ENCODE measurements at places on chromosomes 1 and 21. TPM values are rescaled to one million over a fixed set of nuclear protein-coding genes. Genes with fewer than 3 reads are reported as not detected.

- no peak overlapping the region for H3K4me3 ChIP-seq
- H3K27me3 ChIP-seq, result no peaks in the 10 kb centered on the region
- H3K36me3 ChIP-seq, result no peaks in the 10 kb centered on the region
- DNase-seq, result no peak
- no peak overlapping the region for H3K27ac ChIP-seq
Measured at GRCh38 chr1:236465959-236466303, 57.9 kb upstream of the LGALS8 start.

DNA sequence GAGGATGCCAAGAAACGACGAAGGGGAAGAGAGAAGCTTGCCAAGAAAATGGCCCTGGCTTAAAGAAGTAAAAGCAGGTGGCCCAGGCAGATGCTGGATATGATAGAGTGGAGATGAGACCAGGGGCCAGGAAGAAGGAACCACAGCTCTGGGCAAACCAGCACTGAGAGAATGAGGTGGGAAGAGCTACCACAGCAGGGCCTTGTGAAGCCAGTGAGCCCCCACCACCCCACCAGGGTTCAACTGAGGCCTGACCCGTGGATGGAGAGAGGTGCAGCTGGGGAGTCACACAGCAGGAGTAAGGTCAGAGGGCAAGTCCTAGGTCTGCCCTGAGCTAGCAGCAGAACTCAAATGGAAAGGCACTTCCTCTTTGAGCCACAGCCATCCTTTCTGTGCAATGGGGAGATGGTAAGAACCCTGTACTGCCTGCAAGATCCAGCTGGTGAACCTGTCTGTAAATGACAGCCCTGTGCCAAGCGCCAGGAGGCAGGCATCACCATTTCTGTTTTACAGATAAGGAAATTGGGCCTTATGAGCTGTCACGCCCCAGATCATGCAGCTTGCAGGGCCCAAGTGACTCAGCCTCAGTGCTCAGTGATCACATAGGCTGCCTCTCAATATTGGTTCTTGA, 8.5 kb downstream of the SH3BGRL3 start:
- no peaks in the 10 kb centered on the region for H3K36me3 ChIP-seq
- H3K4me1 ChIP-seq, result peaks cover 76% of the 10 kb centered on the region
- no peak overlapping the region for H3K4me3 ChIP-seq
- DNase-seq, result no peak
- no peaks in the 10 kb centered on the region for H3K27me3 ChIP-seq

DNA sequence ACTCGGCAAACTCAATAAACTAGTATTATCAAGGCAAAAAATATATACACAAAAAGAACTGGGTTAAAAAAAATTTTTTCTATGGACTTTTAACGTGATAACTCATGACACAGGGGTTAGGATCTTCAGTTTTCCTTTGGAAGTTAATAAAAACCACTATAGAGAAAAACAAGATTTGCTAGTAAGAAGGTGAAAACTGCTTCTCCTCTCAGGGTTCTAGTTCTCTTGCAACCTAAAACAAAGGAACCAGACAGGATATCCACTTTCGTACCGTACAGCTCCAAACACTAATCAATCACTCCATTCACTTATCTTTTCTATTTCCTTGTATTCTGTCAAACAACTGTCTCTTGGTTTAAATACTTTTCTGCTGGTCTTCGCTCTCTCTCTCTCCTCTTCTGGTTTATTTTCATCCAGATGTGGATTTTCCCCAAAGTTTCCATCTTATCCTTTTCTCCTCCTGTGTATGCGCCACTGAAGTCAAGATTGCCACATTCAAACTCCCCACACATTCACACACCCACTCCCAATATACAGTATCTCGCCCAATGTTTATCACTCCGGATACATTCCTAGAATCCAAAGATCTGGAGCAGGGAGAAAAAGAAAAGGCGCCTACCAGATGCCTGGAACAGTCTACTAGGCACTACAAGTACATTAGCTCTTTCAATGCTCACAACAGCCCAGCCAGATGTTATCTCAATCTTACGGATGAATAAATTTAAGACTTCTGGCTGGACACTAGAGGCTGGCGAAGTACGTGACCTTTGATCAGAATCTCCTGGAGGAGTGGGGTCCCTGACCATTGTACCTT, 775 bp upstream of the PRPF38B start:
- H3K4me1 ChIP-seq, result peaks cover 24% of the 10 kb centered on the region
- H3K4me3 ChIP-seq, result peak overlapping the region; percentile 91
- H3K27ac ChIP-seq, result peak overlapping the region; percentile 96
- DNase-seq, result no peak
- H3K27me3 ChIP-seq, result no peaks in the 10 kb centered on the region
- H3K36me3 ChIP-seq, result peaks cover 12% of the 10 kb centered on the region

DNA sequence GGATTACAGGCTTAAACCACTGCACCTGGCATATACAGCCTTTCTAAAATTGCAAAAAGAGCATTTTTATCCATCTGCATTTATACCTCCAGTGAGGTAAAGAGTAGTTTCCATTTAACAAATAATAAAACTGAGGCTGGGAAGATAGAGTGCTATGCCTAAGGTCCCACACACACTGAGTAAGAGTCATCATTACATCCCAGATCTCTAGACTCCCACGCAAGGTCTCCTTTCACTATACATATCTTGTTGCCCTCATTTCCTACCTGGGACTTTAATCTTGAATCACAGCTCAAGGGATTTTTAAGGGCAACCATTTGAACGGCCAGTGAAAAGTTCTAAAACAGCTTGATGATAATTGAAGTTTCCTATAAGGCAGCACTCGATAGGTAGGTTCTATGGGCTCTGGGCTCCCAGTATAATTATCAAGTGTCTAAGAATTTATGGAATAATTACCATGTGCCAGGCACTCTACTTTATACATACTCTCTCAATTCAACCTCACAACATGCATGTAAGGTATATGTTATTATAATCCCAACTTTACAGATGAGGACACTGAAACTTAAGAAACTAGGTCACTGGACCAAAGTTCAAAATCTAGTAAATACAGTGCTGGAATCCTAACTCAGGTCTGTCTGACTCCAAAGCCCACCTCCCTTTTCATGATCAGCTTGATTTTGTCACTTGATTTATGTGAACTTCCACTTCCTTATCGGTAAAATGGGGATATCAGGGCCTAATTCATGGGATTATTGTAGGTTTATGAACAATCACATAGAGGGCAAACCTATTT, 23.3 kb upstream of the EPS15 start:
- H3K4me3 ChIP-seq, result no peak overlapping the region
- no peaks in the 10 kb centered on the region for H3K27me3 ChIP-seq
- H3K36me3 ChIP-seq, result no peaks in the 10 kb centered on the region
- DNase-seq, result no peak

- H3K4me3 ChIP-seq, result no peak overlapping the region
- DNase-seq, result no peak
- H3K36me3 ChIP-seq, result no peaks in the 10 kb centered on the region
- no peak overlapping the region for H3K27ac ChIP-seq
Measured at GRCh38 chr1:19003371-19004290, 47.2 kb upstream of the IFFO2 start.

LCK gene
- total RNA-seq, result 0.42 TPM

IRF2BP2 gene
- 83.3 TPM for total RNA-seq

Measured in esophagus muscularis mucosa (tissue), 4 donors.